Prostate gland (tissue), 2 donors: ENCODE measurements at places on chromosomes 11 and 22. TPM values are rescaled to one million over a fixed set of nuclear protein-coding genes. Genes with fewer than 3 reads are reported as not detected.

Gene YPEL4
- 3.6 TPM for total RNA-seq

Gene APLNR
- not detected for total RNA-seq

DNA sequence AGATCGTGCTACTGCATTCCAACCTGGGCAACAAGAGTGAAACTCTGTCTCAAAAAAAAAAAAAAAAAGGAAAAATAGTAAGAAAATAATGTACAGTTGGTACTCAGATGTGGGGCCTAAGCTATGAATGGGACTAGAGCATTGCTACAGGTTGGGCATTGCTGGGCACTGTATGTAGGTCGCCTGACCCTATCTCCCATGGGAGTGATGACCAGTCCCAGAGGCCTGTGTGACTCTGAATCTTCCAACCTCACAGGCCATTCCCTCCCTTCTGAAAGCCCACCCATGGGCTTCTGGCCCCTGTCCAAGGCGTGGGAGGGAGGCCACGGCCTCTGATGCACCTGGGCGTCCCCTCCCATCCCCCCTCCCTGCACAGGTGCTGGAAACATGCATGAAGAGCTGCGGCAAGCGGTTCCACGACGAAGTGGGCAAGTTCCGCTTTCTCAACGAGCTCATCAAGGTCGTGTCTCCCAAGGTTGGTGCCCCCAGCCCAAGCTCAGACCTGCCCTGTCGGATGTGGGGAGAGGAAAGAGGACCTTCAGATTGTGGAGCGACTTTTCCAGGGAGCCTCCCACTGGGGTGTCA, 9.5 kb downstream of the GGA1 start:
- no peak overlapping the region for H3K27ac ChIP-seq
- peaks cover 2% of the 10 kb centered on the region for H3K36me3 ChIP-seq
- no peak for DNase-seq
- peaks cover 5% of the 10 kb centered on the region for H3K4me1 ChIP-seq
- no peak overlapping the region for H3K4me3 ChIP-seq

GRCh38 chr11:134541355-134541754, 129.3 kb upstream of the B3GAT1 start:
- no peak for DNase-seq
- no peaks in the 10 kb centered on the region for H3K4me1 ChIP-seq
- no peak overlapping the region for H3K4me3 ChIP-seq
- no peak overlapping the region for H3K27ac ChIP-seq
- no peaks in the 10 kb centered on the region for H3K36me3 ChIP-seq
